ENCODE measurements at places on chromosomes 5 and 9.

GRCh38 chr5:32251871-32252458 lies 60.8 kb downstream of the MTMR12 start:
- DNase-seq = no peak

DNA sequence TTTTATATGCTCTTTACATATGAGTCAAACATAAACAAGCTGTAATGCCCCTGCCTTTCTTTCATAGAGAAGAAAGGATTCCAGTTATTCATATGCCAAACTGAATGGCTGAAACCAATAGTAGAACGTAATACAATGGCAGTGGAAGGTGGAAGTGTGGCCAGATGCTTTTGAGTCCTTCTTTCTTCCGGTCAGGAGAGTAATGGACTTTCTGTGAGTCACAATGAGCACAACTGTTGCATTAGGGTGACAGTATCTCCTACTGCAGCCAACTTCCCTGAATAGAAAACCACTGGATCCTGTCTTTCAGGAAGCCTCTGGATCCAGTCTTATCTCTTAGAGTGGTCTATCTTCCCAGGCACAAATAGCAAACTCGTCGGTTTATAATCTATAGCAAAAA lies 855.2 kb downstream of the MAT2B start:
- DNase-seq = no peak

DNA sequence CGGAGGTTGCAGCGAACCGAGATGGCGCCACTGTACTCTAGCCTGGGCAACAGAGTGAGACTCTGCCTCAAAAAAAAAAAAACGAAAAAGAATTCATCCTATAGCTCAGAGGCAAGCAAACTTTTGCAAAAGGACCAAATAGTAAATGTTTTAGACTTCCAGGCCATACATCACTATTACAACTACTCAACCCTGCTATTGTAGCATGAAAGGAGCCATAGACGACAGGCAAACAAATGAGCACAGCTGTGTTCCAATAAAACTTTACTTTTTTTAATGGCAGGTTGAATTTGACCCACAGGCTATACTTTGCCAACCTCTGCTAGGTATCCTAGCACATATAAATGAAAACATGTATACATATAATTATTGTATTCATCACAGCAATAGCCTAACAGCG lies 58.9 kb upstream of the SLC30A5 start:
- no peak for DNase-seq

GRCh38 chr5:18305288-18305924 lies 671.1 kb downstream of the TAF11L14 start:
- no peak for DNase-seq

DNA sequence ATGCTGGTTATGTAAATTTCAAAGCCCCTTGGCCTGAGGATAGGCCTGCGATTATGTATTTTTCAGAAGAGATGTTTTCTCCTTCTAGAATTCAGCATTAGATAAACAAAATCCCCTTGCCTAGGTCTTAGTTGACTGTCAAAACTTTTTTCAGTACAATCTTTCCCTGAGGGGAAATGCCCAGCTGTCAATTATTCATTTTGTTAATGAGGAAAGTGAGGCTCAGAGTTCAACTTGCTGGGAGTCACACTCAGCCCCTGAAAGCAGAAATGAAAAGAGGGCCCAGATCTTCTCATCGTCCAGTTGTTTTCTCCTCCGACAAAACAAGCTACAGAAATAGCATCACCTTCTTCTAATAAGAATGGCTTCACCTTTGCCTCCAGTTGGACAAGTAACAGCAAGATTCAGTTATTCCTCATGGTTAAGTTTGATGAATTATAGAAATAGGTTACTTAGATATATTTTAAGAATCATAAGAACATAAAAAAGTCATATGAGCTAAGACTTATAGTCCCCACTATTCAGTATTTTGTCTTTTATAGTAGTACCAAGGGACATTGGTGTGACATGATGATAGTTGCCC lies 627.1 kb upstream of the WWC1 start:
- DNase-seq = no peak

- DNase-seq = no peak
These were observed 181.4 kb downstream of the FGF18 start for GRCh38 chr5:171600741-171601265.

- no peak for DNase-seq
These were observed 517.5 kb downstream of the EFNA5 start for GRCh38 chr5:107153283-107153682.

- DNase-seq = no peak
These were observed 16.9 kb upstream of the FER start for GRCh38 chr5:108730617-108731340.

- DNase-seq = no peak
These were observed 63.7 kb upstream of the CXCL14 start for GRCh38 chr5:135642488-135642870.

- DNase-seq = no peak
These were observed 10.9 kb upstream of the HDHD3 start for GRCh38 chr9:113387560-113388230.

DNA sequence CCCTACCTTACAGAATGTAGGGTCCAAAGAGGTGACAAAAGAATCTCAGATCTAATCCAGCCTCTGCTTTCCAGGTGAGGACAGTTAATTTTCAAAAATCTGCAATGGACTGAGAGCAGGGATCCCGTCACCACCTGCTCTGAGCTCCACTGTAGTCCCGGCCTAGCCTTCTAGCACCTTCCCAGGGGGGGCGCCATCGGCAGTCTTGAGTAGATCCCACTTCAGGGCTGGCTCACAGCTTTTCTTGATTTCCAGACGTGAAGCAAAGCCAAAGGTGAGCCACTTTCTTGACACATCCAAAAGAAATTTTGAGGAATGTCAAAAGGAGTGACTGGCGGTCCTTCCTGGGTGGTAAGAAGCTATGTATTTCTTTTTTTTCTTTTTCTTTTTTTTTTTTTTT lies 114.1 kb downstream of the SYK start:
- DNase-seq = no peak

GRCh38 chr9:437574-438001 lies 222.9 kb downstream of the DOCK8 start:
- no peak for DNase-seq

DNA sequence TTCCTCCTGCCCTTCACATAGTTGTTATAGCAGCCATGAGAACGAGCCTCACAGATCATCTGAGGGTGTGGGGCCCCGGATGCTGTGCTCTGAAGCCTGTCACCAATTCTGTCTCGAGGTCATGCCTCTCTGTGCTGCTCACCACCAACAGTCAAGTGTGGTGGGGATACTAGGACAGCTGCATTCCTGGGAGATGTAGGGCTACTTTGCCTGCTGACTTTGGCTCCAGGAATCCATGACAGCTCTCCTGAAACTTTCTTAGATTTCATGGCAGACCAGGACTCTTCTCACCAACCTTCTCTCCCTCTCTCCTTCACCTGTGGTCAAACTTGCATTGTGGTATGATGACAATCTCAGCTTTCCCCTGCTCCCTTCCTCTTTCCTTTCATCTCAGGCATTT lies 395.9 kb downstream of the PSAT1 start:
- no peak for DNase-seq

- no peak for DNase-seq
These were observed 2.0 kb downstream of the TNC start for GRCh38 chr9:115115924-115116323.

DNA sequence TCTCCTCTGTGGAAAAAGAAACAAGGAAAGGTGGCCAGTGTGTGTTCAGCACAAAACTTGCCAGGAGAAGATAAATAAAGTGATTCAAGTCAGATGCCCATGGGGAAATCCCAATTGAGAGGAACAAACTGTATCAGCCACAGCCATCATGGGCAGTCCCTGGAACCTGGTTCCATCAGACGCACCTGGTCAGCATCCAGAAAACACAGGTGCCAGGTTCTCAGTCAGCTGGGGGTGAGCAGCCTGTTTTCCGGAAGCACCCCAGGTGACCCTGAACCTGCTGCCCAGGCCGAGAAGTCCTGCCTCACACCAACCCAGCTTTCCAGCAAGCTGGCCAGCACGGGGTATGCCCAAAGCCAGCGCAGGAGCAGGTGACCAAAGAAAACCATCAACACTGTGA lies 30.5 kb downstream of the PTCH1 start:
- DNase-seq = no peak

DNA sequence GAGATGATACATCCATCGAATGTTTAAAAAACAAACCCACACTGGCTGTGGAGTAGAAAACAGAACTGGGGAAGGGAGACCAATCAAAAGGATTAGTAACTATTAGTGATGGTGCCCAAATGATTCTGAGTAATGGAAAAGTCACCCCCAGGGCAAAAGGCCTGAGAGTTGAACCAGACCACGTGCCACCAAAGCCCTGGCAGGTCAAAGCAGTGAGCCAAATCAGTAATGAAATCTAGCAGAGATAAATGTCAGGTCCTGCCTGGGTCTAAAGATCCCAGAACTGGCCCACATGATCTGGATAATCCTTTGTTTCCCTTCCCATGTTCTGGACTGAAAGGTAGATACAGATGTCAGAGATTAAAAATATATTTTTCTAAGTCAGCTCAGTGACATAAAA lies 9.4 kb downstream of the OTULINL start:
- DNase-seq = no peak

- no peak for DNase-seq
These were observed 13.2 kb downstream of the IRX2 start for GRCh38 chr5:2738156-2738699.

GRCh38 chr9:85521371-85522197 lies 220.2 kb downstream of the AGTPBP1 start:
- DNase-seq = peak; percentile 85

- no peak for DNase-seq
These were observed 1237.4 kb upstream of the CDH18 start for GRCh38 chr5:21225223-21226064.

DNA sequence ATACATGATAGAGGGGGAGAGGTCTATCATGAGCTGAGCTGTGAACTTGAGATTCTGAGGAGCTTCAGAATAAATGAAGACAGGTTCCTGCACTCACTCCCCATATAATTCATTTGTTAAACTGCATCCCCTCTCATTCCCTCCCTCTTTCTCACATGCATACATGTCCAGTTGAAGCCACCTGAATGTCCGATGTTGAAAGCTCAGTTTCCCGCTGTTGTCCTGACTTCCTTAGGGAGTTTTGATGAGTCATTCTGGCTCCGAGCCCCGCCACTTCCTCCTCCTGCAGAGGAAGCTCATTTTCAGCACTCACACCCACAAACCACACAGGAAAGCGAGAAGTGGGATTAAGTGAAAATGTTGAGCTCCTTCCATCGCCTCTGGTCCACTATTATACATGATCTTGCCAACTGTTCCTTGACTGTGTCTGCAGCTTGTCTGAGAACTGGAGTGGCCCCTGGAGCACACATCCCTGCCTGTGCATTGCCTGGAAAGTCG lies 121.2 kb downstream of the CEMIP2 start:
- peak; percentile 38 for DNase-seq

- no peak for DNase-seq
These were observed 36.2 kb downstream of the STC2 start for GRCh38 chr5:173291722-173292658.

- DNase-seq = no peak
These were observed 20.2 kb upstream of the N4BP3 start for GRCh38 chr5:178093134-178093533.

DNA sequence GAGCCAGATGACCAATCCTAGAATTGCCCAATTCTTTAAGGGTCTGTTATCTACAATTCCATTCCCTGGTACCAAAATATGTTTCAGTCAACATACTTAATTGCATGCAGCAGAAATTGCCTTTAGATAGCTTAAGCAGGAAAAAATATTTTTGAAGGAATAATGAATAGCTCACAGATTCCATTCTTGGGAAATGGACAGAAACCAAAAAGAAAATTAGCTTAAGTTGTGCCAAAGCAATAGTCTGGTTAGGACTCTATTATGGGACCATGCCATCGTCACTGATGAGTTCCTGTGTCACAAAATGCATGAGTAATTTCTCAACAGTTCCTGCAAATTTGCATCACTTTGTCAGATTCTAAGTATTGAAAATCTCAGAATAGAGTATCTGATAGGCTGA lies 12.3 kb downstream of the ACTBL2 start:
- DNase-seq = no peak

DNA sequence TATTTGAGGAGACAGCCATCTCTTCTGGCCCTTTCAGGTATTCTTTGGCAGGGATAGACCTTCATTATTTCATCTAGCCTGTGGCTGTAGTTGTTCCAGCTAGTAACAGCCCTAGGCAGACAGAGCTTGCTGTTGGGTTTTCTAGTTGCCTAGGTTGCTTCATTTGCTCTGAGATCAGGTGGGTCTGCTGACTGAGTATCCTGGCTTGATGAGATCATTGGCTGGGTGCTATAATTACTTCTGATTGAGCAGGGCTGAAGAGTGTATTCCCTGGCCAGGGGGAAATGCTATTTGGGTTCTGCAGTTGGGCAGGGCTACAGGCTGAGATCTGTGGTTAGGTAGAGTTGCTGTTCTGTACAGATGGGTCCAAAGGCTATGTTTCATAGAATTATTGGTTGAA lies 456.1 kb downstream of the PSAT1 start:
- DNase-seq = no peak

- peak; percentile 5 for DNase-seq
These were observed 24.9 kb upstream of the ELAVL2 start for GRCh38 chr9:23850690-23851629.

DNA sequence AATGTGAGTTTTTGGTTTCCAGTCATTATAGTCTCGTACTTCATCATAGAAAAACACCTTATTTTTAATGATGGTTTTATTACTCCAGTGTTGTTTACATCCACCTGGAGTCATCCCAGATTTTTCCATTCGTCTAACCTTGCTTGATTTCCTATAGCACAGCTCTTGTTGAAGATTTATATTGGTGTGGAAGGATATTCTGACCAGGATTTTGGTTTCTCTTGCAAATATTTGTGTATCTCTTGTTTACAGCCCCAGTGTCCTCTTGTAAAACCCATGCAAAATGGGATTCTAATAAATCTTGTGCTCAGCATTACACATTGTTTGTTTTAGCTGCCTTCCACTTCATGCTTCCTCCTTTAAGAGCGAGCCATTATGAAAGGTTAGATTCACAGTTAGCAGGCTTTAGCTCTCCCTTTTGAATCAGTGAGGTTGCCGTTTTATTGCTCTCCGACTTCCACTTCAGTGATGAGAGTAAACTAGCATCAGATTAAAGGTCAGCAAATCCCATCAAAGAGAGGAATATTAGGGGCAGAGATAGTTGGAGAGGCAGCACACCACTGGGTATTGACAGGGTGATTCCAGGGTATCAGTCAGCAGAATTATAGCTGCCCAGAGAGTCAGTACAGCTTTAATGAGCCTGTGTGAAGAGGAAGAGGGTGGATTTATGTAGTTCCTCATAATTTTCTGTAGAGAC lies 157.1 kb downstream of the PBX3 start:
- DNase-seq = no peak

DNA sequence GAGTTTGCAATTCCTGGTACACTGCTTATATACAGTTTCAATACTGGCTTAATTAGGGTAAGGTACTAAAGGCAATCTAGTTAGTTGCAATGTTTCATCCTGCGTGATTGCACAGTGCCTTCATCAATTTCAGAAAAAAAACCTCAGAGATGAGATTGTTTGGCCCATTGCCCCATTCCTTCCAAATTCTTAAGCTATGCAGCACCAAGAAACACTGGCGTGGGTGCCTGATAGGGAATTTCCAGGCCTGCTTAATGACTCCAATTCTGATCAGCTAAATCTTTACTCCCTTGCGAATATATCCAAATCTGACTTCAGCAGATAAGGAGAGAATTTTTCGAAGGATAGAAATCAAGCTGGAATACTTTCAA lies 35.9 kb upstream of the GAS1 start:
- no peak for DNase-seq
